ENCODE measurements at places on chromosomes 1 and 21.

- DNase-seq = peak; percentile 33
These were observed at the start of gene WNT2B for GRCh38 chr1:112508278-112509004. WNT2B (plus strand) TSS chr1:112508965; CDS start chr1:112509263, 298 bp downstream.

DNA sequence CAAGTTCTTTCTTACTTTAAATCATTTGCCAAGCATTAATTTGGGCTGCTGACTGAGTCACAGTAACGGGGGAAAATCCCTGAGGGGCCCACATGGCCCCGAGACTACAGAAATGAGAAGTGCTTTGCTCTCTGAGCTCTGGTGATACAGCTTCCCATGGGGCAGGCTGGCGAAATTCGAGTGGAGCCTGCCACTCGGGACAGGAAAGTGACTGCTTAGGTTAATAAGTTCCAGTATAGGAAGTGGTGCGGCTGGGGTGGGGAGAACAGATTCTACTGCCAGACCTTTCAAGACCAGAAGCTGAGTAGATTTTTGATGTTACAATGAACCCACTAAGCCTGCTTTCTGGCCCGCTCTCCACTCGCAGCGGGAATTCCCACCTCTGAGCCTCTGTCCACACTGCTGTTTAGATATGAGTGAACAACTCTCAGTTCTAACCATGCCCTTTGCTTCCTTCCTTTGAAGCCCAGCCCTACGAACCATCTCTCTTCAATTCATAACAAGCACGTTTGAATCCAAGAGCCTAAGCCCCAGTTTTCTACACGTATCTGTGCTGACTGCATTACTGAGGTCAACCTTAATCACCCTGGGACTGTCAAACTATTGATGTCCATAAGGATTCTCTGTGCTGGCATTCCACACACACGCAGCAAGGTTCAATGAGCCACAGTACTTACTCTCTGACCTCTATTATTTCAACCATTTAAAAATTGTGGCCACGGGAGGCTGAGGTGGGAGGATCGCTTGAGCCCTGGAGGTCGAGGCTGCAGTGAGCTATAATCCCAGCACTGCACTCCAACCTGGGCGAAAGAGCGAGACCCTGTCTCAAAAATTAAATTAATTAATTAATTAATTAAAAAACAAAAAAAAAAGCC, 9.6 kb downstream of the ZBTB17 start:
- DNase-seq = no peak

DNA sequence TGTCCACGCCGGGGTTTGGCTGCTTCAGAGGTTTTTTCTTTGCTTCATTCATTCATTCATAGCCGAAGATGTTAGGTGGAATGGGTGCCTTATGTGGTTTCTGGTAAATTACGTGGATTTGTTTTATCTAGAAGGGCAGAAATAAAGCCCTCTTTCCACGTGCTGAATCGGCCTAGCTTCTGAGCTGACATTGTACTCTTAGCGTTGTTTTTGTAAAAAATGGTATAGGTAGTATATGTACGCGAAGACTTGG, 1.5 kb downstream of the GALNT2 start:
- no peak for DNase-seq

GRCh38 chr1:56357927-56358690, 221.3 kb downstream of the PLPP3 start:
- no peak for DNase-seq

DNA sequence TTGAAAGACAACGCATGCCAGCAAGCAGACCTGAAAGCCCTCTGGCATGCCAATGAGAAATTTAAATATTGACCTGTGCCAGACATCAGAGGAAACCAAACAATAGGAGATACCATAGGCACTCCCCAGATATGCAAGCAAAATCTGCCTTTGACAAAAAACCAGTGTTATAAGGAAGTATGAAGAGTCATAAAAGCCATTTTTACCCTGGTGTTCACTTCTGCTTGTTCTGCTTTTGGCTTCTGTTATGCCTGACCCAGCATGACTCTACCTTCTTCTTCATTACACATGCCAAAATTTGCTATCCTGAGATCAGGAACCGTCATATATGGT, 26.4 kb downstream of the NPHS2 start:
- no peak for DNase-seq

- no peak for DNase-seq
These were observed 104.4 kb upstream of the VANGL1 start for GRCh38 chr1:115537415-115537814.

- DNase-seq = peak; percentile 24
These were observed 1.6 kb downstream of the C1orf21 start for GRCh38 chr1:184388319-184388889.

DNA sequence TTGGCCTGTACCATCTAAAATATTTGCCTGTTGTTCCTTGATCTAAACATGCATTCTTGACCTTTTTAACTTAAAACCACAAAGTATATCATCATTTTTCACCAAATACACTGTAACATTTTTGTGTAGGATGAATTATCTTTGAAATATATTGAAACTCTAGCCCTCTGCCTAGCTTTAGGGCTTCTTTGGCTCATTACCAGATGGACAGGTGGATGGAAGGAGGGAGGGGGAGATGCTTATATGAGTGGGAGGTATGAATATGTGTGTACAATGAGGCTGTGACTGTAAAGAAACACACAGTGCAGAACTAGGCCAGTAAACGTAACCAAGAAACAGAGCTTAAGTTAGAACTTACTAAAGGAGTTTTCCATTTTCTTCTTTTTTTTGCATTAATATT, 118.5 kb downstream of the ESRRG start:
- no peak for DNase-seq

GRCh38 chr1:235069577-235070563, 58.8 kb downstream of the TOMM20 start:
- peak; percentile 71 for DNase-seq

DNA sequence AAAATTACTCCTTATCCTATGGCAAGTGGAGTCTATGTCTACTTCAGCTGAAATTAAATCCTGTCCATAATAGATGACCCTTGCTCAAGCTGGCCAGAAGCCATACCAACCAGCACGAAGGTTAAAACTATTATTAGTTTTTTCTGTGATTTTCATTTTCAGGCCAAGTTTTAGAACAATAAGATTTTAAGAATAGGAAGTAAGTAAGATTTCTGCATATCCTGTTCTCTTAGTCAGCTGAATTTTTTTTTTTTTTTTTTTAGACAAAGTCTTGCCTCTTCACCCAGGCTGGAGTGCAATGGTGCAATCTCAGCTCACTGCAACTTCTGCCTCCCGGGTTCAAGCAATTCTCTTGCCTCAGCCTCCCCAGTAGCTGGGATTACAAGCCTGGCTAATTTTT, 6.1 kb upstream of the RBP7 start:
- DNase-seq = peak; percentile 65
